HepG2 (cell line): ENCODE measurements at places on chromosomes 5 and 9. TPM values are rescaled to one million over a fixed set of nuclear protein-coding genes. Genes with fewer than 3 reads are reported as not detected.
A peak's percentile ranks its signal among the peaks of the same experiment; 100 is the strongest.

DNA sequence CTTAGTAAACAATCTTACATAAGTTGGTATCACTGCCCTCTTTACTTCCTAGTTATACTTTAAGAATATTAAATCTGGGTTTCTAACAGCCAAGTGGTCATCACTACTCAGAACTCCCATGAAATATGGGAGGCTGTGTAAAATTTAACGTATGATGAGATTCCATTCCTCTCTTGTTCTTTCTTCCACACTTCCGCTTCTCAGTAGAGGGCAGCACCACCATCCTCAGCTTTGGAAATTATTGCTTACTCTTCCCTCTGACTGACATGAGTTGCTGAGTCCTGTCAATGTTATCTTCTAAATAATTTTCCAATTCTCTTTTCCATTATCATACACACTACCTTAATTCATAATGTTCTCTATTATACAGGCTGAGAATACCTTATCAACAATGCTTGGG is 194.0 kb downstream of the RFX3 start:
- DNase-seq, result peak; percentile 17

- no peak for DNase-seq
Observed at GRCh38 chr5:39580702-39581453, 156.1 kb upstream of the DAB2 start.

DNA sequence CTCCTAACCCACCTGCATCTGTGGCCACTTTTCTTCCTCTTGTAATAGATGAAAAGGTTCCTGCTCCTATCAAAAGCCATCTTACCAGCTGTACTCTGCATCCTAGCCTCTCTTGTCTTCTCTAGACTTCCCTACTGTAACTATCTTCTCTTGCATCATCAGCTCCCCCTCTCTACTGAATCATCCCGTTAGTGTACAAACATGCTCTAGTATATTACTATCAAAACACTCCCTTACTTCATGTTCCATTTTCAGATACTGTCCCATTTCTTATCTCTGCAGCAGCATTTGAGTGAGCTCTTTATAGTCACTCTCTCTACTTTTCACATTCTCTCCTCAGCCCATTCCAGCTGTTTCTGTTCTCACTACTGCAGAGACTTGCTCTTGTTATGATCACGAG is 2.8 kb downstream of the SRA1 start:
- DNase-seq, result no peak

DNA sequence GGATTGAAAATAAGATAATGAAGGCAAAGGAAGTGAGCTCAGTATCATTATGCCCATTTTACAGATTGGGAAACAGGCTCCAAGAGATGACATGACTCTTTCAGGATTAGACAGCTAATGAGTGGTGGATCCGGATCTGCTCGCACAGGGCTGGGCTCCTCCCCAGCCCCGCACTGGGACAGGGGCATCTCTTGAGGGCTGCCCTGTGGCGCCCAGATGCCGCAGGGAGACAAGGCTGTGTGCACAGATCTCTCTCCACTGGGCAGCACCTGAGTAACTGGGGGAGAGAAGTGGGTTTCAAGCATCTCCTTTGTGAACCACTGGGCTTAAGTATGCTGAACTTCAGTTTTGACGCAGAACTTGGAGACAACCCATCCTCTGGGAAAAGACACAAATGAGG is 43.9 kb downstream of the ADAMTS2 start:
- no peak for DNase-seq

The CTXN3 gene
- total RNA-seq, result not detected in 2 replicates

The IL5 gene
- total RNA-seq, result not detected in 2 replicates

The OBP2B gene
- total RNA-seq, result not detected in 2 replicates

- DNase-seq, result no peak
Observed at GRCh38 chr9:109278848-109279247, 42.0 kb downstream of the EPB41L4B start.

DNA sequence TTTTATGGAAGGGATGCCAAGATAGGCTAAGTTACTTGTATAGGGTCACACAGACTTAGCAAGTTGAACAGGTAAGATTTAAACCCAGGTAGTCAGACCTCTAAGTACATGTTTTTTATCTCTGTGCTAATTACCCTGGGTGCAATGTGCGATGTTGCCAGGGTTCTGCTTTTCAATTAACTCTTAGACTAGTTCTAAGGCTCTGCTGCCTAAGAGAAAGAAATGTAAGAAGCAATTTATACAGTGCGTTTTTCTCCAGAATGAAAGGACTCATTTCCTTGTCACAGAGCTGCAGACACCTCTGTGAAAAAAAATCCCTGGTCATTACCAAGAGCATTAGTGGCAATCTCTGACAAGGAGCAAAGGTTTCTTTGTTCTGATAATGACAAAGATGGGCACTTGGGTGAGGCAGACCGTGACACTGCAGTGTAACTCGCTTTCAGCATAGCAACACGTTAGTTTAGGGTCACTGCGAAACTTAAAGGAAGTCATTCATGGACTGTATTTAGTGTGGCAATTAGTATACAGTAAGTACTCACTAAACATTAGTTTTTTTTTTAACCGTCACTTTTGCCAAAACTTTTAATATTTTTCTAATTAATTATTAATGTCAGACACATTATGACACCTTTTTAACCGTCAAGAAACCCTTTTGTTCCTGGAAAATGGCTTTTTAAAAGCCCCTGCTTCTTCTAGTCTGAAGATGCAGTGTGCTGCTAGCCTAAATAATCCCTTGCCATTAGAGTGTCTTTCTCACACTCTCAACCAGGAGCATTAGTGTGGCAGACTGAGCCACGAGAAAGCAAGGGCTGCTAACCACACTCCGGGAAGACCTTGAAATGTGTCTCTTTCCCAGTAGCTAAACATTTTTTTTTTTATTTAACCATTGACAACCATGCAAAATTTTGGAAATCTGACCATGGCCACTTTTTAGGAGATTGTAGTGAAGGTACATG is 520.0 kb upstream of the C9orf72 start:
- DNase-seq, result no peak

The LAMC3 gene
- 0.07 TPM in 1 of 2 replicates, not detected in the other for total RNA-seq

- DNase-seq, result no peak
Observed at GRCh38 chr5:10789021-10789420, 28.0 kb upstream of the DAP start.

- DNase-seq, result peak; percentile 88
Observed at GRCh38 chr5:143279698-143280097, 123.8 kb downstream of the NR3C1 start.

DNA sequence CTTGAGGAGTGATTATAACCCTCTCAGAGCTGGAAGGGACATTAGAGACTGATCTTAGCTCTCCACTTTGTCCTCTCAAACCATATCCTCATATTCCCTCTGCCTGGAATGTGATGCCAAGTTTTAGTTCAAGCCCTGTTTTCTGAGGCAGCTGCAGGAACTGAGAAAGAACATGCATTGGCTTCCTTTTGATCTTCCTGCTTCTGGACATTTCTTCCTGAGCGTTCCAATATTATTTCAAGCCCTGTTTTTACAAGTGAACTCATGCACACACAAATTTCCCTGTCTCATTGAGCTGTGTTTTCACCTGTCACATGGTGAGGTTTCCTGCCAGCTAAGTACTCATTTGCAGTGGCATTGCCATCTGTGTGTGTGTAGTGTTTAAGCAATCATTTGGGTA is 17.0 kb downstream of the FOCAD start:
- no peak for DNase-seq

The LRRC19 gene
- total RNA-seq, result not detected in 2 replicates

The ADAM19 gene
- 0.24 and 0.38 TPM in 2 replicates for total RNA-seq

The MYO10 gene
- 14.0 and 14.8 TPM in 2 replicates for total RNA-seq

The TEX48 gene
- not detected in 2 replicates for total RNA-seq

GRCh38 chr5:16844952-16845351 is 91.1 kb downstream of the MYO10 start:
- no peak for DNase-seq

GRCh38 chr9:89658401-89658800 is 53.6 kb downstream of the GADD45G start:
- no peak for DNase-seq

- no peak for DNase-seq
Observed at GRCh38 chr9:6229186-6229585, 13.6 kb downstream of the IL33 start.

DNA sequence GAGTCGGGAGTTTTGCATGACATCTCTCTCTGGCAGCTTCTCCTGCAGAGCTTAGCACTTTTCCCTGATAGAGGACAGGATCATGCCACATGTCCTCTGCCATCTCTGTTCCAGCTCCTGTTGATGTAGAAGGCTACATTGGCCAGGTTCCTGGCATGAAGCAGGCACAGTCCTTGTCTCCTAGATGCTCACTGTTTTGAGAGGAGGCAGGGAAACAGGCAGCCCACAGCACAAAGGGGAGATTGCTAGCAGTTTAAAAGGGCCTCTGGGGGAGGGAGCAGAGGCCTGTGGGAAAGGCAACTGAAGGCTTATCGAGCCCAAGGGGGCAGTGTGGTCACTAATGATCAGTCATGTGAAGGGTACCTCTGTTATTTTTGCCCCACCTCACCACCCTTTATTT is 10.7 kb downstream of the ARHGAP26 start:
- DNase-seq, result no peak

DNA sequence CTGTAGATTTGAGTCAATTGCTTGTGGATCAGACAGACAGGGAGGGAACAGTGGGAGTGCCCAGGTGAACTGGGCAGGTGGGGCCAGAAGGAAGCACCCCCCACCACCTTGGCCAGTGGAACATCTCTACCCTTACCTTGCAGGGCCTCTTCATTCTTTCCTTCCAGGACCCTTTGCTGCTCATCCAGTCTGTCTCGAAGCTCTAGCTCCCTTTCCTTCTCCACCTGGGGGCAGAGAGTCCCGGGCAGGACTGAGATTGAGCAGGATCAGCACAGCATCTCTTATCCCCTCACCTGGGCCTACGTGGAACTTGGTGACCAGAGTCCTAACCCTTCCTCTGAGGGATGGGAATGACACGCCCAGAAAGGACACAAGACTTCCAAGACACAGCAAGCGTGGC is 25.0 kb downstream of the CCDC69 start:
- no peak for DNase-seq

DNA sequence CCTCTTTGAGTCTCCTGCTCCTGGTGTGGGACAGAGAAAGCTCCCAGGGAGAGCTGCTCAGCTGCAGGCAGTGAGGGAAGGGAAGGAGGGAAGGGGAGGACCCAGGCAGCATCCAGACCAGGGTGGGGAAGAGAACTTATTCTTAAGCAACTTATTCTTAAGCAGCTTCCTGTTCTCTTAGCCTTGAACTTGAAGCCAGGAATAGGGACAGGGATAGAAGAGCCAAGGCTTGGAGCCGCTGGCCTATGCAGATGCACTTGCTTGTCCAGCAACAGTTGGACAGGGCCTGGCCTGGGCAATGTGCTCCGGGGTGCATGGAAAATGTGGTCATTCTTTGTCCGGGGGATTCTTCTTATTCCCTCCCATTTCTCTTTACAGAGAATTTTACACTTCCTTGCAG is 31.4 kb upstream of the SPTLC1 start:
- no peak for DNase-seq

DNA sequence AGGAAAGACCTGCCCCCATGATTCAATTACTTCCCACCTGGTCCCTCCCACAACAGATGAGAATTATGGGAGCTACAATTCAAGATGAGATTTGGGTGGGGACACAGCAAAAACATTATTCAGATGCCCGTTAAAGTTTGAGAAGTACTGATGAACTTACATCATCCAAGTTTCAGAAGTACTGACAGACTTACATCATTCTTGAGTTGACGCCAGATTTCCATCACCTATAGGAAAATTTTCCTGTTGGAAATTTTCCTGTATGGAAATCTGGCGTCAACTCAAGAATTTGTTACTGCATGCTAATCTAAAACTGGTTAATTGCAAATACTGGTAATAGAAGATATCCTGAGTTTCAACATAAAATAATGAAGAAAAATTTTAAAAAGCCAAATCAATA is 975.9 kb downstream of the MAT2B start:
- no peak for DNase-seq

DNA sequence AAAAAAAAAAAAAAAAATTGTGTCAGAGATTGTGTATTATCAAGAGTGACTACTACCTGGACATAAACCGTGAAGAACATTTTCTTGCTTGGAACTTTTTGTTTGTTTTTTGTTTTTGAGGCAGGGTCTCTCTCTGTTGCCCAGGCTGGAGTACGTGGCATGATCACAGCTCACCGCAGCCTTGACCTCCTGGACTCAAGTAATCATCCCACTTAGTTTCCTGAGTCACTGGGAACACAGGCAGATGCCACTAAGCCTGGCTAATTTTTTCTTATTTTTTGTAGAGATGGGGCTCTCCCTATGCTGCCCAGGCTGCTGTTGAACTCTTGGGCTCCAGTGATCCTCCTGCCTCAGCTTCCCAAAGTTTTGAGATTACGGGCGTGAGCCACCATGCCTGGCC is 25.8 kb downstream of the DCP2 start:
- DNase-seq, result peak; percentile 54

DNA sequence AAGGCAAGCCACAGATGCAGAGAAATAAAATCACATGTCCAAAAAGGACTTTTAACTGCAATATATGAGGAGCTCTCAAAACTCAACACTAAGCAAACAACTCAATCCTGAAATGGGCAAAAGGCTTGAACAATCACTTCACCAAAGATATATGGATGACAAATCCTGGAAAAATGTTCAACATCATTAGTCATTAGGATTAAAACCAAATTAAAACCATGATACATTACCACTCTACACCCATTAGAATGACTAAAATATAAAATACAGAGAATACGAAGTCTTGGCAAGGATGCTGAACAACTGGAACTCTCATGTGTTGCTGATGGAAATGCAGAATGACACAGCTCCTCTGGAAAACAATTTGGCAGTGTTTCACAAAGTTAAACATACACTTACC is 277.4 kb downstream of the TLE1 start:
- DNase-seq, result no peak

GRCh38 chr9:109311731-109312130 is 9.1 kb downstream of the EPB41L4B start:
- DNase-seq, result no peak

- no peak for DNase-seq
Observed at GRCh38 chr5:117473165-117473564, 898.5 kb upstream of the SEMA6A start.

GRCh38 chr5:103446813-103447212 is 115.8 kb downstream of the NUDT12 start:
- DNase-seq, result no peak

DNA sequence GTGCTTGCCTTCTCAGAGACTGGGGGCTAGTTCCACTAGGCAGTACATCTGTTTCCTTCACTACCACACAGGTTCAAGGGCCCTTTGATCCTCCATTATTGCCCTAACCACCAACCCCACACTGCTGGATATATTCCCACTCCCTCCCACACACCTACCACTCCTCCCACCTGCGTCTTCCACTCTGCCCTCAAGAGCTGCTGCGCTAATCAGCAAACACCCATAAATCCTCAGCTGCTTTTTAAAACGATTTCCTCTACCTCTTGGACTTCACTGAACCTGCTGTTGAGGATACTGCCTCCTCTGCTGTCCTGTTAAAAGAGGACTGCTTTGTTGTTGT is 120.9 kb downstream of the MAPKAP1 start:
- DNase-seq, result no peak

DNA sequence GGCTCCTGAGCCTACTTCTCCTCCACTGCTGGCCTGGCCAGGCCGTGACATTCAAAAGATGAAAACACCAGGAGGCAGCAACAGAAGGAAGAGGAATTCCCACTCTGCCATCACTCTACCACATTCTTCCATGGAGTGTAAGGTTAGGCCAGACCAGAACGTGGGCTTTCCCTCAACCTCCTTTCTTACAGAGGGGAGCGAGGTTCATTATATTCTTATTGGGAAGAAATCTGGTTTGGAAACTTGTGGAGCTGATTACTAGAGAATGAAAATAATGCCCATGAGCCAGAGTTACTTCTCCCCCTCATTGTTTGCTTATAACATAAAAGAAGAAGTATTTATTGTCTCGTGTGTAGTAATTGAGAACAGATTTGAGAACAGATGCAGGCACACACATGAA is 136.3 kb upstream of the BASP1 start:
- DNase-seq, result no peak

The IL4 gene
- total RNA-seq, result not detected in 2 replicates

- DNase-seq, result no peak
Observed at GRCh38 chr9:10706788-10707187, 94.0 kb upstream of the PTPRD start.
